B cell (primary cell): ENCODE measurements at places on chromosomes 6 and 20. TPM values are rescaled to one million over a fixed set of nuclear protein-coding genes. Genes with fewer than 3 reads are reported as not detected.

- no peak for DNase-seq
These were observed 43.5 kb downstream of the ZFAND3 start for GRCh38 chr6:37862992-37863391.

GRCh38 chr6:121305957-121306607, 28.2 kb downstream of the TBC1D32 start:
- peak; percentile 39 for DNase-seq

DNA sequence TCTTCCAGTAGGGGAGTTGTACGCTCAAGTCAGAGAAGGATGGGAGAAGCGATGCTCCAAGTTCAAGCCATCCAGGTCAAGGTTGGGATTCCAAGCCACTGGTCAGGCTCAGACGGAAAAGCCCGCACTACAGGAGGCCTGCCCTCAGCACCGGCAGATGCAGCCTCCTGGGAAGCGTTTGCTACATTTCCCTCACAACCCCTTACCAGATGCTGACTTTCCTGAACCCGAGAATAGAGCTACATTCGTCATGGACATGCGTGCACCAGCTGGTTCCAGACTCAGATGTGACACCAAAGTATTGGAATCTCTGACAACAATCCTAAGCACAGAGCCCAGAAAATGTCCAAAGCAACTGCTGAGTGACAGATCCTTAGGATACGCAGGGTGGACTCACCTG, 174.8 kb downstream of the SASH1 start:
- no peak for DNase-seq

DNA sequence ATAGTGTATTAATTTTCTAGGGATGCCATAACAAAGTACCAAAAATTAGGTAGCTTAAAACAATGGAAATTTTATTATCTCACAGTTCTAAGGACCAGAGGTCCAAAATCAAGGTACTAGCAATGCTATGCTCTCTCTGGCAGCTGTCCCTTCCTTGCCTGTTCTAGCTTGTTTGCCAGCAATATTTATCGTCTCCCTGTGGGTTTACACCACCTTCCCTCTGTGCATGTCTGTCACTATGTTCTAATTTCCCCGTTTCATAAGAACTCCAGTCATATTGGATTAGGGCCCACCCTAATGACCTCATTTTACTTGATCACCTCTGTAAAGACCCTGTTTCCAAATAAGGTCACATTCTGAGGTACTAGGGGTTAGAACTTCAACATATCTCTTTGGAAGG, 217.2 kb downstream of the IBTK start:
- no peak for DNase-seq

DNA sequence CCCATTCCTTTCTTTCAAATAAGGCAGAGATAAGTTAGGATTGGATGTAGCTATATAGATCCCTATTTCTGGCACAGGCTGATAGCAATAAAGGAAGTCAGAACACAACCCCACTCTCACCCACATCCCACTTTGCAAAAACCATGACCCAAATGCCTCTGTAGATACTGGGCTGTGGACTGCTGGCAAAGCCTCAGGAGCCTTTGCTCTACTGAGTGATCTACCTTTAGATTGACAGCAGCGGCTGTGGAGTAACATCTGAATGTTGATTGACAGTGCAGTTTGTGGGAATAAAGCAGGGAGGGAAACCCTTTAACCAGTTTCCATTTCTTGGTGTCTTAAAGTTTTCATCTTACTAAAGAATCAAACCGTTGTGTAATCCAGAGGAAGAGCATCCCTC, 6.7 kb upstream of the TMEM30A start:
- no peak for DNase-seq

DNA sequence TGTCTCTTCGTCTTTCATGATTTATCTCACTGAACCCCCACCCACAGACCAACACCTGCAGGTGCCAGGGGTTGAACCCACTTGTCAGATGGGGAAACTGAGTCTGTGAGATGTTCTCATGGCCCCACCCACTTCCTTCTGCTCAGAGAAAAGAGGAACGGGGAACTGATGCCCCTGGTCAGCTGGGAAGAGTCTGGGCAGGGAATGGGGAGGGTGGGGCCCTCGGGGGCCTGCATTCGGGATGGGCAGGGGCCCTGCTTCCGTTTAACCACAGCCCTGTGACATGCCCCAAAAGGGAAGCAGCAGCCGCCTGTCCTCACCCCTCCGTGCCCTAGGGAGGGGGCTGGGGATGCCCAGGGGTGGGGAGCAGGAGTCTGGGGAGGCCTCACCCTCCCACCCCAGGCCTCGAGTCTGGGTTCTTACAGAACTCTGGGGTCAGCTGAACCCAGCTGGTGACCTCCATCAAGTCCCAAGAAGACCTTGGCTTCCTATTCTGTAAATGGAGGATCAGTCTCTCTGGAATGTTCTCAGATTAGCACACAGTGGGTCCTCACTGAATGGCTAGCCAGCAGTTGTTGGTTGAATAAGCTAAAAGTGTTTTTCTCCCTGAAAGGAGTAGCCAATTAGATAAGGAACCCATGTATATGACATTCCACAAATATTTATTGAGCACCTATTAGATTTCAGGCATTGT, 81.5 kb downstream of the CEBPB start:
- no peak for DNase-seq

- no peak for DNase-seq
These were observed 173.6 kb downstream of the CDC5L start for GRCh38 chr6:44561060-44561623.

The HSD17B8 gene
- total RNA-seq, result 10.8 and 12.9 TPM in 2 replicates
